ENCODE measurements at places on chromosomes 11 and 22. TPM values are rescaled to one million over a fixed set of nuclear protein-coding genes. Genes with fewer than 3 reads are reported as not detected.

The MS4A3 gene
- total RNA-seq = not detected

The STARD10 gene
- total RNA-seq = 23.5 TPM

The ANO5 gene
- 0.09 TPM for total RNA-seq

The SPCS2 gene
- total RNA-seq = 148 TPM

The NXPE4 gene
- total RNA-seq = not detected

The NEFH gene
- 0.47 TPM for total RNA-seq

The OR8J1 gene
- not detected for total RNA-seq

The GP1BB gene
- not detected for total RNA-seq

DNA sequence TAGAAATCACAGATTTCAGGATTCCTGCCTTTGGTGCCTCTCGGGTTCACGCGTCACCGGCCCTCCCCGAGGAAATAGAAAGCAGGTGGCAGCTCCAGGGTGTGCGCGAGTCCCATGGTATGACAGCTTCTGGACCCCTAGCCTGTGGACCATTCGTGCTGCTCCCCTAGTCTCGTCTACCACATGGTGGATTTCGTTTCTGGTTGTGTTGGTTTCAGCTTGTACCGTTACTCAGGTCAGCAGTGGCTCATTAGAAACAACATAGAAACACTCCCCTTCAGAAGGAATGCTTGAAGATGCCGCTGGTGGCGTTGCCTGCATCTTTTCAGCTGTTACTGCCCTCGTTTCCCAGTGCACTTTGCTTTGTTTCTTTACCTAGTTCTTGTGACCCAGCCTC, 700 bp downstream of the TTC17 start:
- no peak for DNase-seq

DNA sequence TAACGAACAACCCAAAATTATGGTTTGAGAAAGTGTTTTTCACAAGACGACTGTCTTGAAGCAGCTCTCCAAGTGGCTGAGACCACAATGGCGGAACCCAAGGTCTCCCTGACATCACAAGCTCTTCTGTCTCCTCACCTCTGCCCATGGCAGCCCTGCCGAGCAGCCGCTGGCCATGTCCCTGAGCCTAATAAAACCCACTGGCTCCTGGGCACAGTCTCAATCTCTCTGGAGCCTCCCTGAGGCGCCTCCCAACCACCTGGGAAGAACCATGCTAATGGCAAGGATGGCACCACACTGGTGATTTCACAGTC, 50.0 kb downstream of the CLTCL1 start:
- no peak for DNase-seq

DNA sequence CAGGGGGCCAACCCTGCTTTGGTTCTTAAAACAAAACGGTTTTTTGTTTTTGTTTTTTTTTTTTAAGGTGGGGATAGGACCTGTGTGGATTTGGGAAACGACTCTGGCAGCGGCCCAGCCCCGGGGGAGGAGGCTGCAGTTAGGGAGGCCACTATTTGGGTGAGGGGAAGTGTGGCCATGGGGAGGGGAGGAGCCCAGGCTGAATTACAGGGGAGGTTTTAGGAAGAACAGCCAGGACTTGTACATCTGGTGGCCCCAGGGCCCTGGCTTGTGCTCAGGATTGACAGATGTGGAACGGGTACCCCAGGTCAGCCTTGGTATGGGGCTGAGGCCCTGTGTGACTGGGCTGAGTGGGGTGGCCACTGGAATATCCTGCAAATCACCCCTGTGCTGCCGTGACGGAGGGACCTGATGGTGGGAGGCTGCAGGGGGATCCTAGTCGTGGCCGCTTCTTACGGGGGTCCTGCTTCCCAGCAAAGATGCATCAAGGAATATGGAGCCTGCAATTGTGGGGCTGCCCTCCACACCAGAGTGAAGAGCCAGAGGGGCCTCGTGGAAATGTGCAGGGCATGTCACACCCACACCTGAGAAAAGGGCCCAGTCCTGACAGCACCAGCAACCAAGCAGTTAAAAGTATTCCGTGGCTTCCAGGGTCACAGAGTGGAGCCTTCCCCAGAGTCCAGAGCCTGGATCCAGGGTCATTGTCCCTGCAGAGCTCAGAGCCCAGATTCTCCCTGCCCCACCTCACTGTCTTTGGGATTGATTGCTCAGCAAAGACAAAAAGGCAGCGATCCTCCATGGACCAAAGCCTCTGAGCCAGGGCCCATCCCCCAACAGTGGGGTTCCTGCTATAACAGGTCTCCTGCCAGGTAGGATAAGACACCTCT, 55.2 kb upstream of the WNT7B start:
- DNase-seq = no peak

- no peak for DNase-seq
These were observed 450.8 kb downstream of the SOX6 start for GRCh38 chr11:15905366-15906104.

GRCh38 chr11:29937526-29937925, 79.3 kb downstream of the KCNA4 start:
- DNase-seq = no peak

- DNase-seq = no peak
These were observed 24.8 kb downstream of the MCM5 start for GRCh38 chr22:35424761-35425160.

- no peak for DNase-seq
These were observed 3.6 kb downstream of the PATZ1 start for GRCh38 chr22:31342389-31343140.
